ENCODE measurements at places on chromosomes 5 and 9.
A peak's percentile ranks its signal among the peaks of the same experiment; 100 is the strongest.

DNA sequence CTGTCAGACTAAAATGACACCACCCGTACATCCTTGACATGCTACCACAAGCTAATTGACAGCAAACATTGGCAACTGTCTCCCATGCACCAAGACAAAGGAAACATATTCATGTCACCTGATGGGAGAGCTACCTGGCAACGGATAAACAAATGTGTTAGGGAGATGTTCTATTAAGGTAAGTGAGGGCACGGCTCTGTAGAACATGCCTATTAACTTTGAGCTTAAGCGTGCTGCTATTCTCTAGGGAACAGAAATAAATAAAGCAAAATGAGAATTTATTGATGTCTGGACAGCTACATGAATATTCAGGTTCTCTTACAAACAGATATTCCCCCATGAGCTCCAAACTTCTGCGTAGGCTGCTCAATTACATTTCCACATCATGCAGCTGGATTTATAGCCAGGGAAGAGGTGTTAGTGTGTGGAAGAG is 361.4 kb upstream of the RFX3 start:
- peak; percentile 60 for DNase-seq

GRCh38 chr5:16666883-16667398 is 50.1 kb upstream of the RETREG1 start:
- DNase-seq: no peak

DNA sequence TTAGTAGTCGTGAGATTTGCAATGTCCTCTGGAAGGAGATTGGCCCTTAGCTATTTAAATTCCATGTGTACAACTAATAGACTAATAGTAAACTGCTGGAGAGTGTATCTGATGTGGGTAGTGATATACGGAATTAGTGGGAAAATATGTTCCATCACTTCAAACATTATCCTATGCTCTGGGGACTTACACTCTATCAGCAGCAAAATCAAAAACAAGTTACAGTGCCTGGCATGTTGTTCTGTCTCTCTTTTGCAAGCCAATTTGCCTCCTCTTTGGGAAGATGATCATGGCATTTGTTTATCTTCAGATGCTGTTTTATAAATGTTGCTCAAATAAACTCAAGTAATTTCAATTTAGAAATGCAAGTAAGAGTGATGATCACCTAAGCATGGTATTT is 311.9 kb upstream of the ACO1 start:
- DNase-seq: no peak

- no peak for DNase-seq
Measured at GRCh38 chr5:167478188-167478587, 813.3 kb upstream of the WWC1 start.

DNA sequence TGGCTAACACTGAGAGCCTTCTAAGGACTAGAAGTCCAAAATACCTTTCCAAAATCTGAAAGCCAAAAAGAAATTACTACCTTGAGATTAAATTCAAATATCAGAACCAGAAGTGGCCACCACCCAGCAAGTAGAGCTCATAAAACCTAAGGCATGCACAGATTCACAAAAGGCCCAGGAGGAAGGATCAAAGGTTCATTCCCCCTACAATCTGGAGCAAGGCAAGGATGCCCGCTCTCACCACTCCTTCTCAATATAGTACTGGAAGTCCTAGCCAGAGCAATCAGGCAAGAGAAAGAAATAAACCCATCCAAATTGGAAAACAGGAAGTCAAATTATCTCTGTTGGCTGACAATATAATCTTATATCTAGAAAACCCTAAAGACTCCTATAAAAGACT is 6.0 kb downstream of the RASEF start:
- no peak for DNase-seq

DNA sequence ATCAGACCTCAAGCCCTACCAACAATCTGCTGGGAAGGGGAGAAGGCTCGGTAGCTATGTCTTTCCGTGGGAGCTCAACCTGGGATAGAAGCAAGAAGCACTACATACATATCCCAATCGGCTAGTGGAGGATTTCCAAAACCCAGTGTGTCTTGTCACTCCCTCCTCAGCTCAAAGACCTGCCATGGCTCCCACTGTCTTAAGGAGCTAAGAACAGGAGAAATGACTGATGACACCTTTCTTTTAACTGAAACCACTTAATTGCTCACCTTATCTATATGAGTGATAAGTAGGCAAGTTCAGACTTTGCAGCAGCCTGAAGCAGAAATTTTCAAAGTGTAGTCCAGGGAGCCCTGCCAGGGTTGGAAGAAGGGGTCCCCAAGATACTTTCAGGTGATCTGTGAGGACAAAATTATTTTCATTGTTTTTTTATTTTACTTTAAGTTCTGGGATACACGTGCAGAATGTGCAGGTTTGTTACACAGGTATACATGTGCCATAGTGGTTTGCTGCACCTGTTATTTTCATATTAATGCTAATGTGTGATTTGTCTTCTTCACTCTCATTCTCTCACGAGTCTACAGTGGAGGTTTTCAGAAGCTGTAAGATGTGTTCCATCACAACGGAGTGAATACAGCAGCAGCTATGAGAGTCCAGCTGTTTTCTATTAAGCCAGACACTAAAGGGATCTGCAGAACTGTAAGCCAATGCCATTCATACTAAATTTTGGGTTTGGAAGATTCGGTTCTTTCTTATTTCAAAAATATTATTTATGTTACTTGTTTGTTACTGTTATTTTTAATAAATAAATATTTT is 41.4 kb downstream of the PAX5 start:
- DNase-seq: no peak

- no peak for DNase-seq
Measured at GRCh38 chr5:141258464-141258863, 13.3 kb downstream of the PCDHB15 start.

GRCh38 chr5:41370482-41370881 is 139.9 kb downstream of the PLCXD3 start:
- DNase-seq: no peak

- DNase-seq: no peak
Measured at GRCh38 chr5:153459051-153459743, 31.3 kb upstream of the GRIA1 start.

GRCh38 chr9:97723819-97724218 is 26.7 kb upstream of the XPA start:
- DNase-seq: no peak

DNA sequence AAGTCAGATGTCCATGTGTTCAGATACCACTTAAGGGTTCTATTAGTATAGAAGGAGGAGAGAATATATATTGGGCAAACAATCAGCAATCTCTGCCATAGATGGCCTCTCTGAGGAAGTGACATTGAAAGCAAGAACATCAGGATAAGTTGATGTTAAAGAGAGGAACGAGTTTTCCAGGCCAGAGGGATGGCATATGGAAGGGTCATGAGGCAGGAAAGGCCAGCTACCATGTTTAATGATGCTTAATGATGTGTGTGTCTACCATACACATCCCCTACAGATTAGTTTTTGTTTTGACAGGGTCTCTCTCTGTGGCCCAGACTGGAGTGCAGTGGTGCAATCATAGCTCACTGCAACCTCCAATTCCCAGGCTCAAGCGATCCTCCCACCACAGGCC is 63.0 kb downstream of the PTTG1 start:
- no peak for DNase-seq

DNA sequence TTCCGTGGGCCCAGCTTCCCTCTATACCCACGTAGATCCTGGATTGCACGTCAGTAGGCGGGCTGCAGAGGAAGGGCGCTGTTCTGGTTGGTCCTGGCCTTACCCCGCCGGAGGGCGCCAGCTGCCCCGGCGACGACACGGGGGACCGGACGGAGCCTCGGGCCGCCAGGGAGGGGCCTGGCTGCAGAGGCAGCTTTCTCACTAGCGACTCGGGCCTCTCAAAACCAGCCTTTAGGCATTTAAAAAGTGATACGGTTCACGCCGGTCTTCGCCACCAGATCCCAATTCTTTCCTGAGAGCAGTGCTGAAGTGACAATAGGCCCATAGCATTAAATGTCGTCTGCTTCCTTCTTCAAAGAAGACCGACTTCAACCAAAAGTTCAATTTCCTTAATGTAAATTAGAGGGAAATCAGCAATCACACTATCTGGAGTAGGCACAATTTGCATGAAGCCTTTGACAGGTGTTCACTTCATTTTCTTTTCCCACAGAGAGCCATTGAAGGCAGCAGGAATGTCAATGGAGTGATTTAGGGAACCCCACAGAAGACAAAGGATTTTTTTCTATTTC is 17.6 kb upstream of the UBE2D2 start:
- no peak for DNase-seq

DNA sequence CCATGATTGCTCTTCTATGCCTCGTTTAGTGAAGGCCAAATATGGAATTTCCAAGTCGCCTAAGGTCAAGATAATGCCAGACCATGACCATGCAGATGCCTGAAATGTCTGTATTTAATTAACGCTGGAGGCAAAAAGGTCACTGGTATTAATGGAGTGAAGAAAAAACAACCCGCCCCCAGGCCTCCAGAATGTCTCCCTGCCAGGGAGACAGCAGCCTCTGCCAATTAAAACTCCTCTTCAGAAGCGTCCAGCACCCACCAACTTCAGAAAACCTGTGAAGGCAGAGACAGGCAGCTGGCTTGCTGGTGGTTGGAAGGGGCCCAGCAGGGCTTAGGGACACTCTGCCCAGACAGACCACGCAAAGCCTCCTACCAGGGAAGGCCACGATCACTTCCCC is 94.4 kb downstream of the VAV2 start:
- DNase-seq: no peak

DNA sequence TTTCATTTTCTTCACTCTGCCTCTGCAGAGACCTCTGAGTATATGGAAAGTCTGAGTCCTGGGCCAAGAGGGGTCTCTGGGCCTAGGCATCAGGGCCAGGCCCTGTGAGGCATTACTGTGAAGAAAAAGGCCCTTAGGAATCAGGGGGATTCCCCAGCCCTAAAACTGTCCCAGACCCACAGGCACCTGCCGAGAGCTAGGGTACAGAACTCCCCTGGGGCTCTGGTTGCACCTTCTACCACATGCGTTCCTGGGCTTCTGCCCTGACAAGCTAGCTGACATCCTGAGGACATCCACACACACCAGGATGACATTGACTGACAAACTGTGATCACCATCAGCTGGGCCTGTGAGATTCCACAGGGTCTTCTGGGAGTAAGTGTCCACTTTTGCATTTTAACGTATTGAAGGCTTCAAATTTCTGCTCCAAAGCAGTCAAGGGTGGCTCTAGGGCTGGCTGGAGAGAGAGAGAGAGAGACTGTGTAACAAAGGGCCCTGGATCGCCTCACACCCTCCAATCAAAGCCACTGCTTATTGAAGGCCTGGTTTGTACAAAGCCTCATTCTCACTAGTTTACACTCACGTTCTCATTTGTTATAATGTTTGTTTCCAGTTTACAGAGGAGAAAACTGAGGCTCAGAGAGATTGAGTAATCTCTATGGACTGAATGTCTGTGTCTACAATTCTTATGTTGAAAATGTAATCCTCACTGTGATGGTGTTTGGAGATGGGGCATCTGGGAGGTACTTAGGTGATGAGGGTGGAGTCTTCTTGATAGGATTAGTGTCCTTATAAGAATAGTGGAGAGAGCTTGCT is 45.1 kb downstream of the TGFBI start:
- DNase-seq: no peak

DNA sequence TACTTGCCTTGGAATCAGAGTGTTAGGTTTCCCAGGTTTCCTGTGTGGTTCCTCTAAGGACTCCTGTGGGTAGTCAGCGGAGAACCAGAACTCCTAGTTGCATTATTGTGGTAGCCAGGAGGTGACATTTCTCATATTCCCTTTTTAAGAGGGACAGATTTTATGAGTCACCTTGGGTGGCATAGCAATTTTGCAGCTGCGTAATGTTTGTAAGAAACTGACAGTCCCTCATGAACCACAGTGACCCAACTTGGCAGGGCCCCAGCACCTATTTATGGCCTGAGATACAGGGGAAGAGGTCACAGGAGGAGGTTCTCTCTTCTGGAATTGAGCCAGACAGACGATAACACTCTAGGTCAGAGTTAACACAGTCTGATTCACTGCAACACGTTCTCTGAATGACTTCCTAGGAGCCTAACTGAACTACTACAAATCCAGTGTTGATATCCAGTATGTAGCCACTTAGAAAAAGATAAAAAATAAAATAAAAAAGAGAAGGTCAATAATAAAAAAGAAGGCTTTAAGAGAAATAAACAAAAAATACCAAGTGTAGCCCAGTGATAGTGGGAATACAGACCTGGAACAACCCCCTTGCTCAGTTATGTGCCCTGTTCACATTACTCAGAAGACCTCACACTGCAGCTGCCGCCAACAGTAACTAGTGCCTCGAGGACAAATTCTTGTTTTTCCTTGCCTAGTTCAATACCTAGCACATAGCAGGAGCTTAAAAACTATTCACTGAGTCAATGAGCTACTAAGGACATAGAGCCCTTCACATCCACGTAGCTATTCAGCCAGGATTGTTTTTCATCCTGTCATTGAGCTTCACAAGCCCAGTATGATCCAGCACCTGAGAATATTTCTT is 50.7 kb upstream of the VLDLR start:
- DNase-seq: no peak

- DNase-seq: peak; percentile 29
Measured at GRCh38 chr5:68661237-68661636, 432.6 kb upstream of the SLC30A5 start.

DNA sequence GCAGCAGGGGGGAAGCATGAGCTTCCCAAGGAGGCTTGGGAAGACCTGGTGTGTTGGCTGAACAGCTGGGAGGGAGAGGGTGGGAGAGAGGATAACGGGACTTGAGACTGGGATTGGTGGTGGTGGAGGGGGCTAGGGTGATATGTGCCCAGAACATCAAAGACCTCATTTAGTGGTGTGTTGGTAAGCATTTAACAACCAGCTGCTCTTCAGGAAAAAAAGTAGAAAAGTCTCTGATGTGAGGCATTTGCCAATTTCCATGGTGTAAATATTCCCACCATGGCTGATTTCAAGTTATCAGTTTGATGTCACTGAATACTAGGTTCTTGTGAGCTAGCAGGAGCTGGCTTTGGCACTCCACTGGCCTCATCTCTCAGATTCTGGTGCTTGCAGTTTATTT is 170.8 kb downstream of the MACROH2A1 start:
- DNase-seq: no peak

DNA sequence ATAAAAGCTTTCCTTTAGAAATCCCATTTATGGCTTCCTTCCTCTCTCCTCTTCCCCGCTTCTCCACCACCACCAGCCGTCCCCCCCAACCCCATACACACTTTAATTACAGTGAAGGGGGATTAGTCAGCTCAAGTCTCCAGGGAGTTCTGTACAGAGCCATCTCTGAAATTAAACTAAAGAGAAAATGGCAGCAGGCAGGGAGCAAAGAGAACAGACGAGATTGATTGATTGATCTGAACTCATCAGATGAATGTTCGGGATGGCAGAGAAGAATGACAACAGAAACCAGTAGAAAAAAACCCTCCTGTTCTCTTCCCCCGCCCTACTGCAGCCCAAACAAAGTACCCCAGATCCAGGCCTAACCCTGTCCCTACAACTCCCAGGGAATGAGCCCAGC is 241.7 kb upstream of the PANK3 start:
- no peak for DNase-seq

GRCh38 chr9:91458906-91459305 is 35.3 kb upstream of the NFIL3 start:
- DNase-seq: no peak
